ENCODE measurements at places on chromosomes 7 and 10.

DNA sequence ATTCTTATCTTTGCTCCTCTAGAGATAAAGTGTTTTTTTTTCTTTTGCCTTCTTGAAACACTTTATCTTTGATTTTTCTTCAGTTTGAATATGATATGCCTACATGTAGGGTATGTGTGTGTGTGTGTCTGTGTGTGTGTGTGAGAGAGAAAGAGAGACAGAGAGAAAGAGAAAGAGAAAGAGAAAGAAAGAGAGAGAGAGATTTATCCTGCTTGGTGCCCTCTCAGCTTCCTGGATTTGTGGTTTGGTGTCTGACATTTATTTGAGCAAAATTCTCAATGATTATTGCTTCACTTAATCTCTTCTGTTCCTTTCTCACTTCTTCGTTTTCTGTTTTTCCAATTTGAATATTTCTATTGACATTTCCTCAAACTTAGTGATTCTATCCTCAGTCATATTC is 60.3 kb downstream of the RAB18 start:
- DNase-seq: no peak

DNA sequence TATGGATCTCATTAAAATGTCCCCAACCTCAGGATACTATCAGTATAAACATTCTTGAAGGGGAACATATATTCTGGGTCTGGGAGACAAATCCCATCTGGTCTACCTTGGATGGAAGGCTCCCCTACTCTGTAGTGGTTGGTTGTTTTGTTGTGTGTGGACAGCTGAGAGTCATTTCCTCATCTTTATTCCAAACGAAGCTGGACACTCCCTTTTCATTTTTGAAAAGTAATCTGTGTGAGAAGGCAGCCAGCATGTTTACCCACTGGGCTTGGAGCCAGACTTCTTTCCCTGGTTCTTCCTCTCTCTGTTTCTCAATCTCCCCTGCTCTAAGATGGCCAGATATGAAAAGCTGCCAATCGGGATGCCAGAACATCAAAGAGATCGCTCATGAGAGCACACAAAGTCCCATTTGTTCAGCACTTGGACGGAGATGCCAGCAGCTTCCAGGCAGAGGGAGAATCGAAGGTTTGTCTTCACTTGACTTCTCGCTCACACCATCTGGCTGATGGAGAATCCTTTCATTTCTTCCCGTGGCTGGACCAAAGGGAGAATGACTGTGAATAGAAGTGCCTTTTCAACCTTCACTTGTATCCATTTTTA is 108.1 kb upstream of the AGR3 start:
- no peak for DNase-seq

DNA sequence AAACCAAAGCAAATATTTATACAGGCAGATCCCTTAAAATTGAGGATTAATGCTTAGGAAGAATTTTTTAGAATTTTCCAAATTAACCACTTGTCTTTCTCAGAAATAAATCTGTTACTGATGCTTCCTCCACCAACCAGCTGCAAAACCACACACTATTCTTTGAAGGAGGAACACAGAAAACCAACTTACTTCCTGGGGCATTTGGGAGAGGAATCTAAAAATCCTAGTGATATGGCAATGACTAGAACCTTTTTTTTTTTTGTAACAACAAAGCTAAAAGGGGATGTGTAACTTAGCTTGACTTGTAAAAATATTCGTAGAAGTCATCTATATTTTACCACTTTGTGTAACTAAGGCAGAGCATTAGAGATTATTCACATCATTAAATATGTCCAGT is 5.1 kb upstream of the TM9SF3 start:
- DNase-seq: no peak

DNA sequence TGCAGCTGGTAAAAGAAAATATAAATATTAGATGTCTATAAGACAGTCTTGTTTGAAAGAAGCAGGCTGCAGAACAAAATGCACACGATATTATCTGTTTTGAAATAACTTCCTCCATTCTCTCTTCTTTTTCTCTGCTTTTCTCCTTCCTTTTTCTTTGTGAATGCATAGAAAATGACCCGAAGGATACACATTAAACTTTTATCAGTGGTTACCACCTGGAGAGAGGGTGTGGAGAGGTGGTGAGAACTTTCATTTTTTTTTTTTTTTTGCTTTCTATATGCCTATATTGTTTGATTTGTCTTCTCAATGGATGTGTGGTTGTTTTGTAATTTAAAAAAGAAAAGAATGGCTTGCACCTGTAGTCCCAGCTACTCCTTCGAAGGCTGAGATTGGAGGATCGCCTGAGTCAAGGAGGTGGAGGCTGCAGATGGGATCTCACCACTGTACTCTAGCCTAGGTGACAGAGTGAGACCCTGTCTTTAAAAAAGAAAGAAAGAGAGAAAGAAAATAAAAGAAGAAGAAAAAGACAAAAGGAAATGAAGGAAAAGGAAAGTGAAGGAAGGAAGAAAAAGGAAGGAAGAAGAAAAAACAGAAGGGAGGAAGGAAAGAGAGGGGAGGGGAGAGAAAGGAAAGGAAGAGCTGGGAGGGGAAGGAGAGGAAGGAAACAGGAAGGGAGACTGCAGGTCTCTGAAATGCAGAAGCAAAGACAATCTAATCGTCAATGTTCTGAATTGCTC is 64.4 kb downstream of the SAMD9 start:
- DNase-seq: no peak

GRCh38 chr7:112422842-112423496 is 27.3 kb upstream of the IFRD1 start:
- DNase-seq: peak; percentile 19

GRCh38 chr10:124224331-124225028 is 131.1 kb upstream of the CHST15 start:
- no peak for DNase-seq

GRCh38 chr7:120307991-120308545 is 35.1 kb downstream of the KCND2 start:
- no peak for DNase-seq

GRCh38 chr7:153065051-153065450 is 305.5 kb downstream of the ACTR3B start:
- no peak for DNase-seq

DNA sequence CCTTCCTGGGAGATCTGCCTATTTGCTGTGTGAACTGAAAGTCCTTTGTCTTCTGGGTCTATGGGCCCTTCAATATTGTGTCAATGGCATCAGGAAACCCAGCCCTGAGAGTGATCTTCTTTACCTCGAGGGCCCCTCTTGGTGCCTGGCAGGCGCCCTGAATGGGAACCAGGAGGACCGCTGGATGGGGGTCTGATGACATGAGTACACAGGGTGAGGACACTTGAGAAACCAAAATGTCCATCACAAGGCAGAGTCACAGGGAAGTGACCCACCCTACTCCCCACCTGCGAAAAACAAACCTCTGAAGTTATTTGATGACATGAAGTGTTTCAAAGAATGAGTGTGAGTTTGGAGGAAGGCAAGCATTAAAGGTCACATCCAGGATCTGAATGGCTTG is 17.3 kb downstream of the SFTPA1 start:
- no peak for DNase-seq

DNA sequence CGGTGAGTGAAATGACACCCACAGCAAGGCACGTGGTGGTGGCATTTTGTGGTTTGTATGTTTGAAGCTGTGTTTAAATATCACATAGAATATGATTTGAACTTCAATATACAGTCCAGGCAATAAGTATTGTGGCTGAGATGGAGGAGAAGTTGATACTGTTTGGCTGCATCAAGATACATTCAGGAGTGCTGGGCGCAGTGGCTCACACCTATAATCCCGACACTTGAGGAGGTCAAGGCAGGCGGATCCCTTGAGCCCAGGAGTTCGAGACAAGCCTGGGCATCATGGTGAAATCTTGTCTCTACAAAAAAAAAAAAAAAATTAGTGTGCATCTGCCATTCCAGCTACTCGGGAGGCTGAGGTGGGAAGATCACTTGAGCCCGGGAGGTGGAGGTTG is 35.2 kb upstream of the NUB1 start:
- no peak for DNase-seq

DNA sequence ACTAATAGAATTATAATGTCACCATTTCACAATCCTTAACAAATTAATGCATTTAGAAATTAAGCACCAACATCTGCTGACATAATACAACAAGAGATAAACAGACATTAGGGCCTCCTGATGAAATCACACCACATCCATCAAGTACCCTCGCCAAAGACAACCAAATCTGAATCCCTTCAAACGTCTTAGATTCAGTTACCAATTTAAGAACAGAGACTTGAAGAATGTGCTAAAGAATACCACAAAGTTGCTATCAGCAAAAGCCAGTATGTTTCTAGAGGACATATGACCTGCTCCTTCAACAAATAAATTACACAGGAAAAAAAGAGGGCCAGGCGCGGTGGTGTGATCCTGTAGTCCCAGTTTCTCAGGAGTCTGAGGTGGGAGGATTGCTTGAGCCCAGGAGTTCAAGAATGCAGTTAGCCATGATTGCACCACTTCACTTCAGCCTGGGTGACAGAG is 144.5 kb downstream of the REEP3 start:
- DNase-seq: no peak

DNA sequence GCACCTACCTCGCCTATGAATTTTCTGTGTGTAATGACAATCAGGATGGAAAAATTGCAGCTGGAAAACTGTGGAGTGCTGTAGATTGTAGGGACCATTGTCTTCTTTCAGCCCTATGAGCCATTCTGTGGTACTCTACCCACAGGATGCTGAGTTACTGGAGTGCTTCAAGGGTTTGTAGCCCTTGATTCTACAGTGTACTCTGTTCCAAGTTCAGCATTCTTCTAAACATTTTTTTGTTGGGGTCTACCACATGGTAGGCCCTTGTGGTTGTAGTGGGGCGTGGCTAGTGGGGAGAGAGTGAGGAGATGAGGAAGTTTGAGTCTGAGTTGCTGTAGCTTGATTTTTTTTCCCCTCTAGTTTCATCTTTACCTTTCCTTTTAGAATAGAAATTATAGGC is 33.5 kb downstream of the REEP3 start:
- peak; percentile 14 for DNase-seq

DNA sequence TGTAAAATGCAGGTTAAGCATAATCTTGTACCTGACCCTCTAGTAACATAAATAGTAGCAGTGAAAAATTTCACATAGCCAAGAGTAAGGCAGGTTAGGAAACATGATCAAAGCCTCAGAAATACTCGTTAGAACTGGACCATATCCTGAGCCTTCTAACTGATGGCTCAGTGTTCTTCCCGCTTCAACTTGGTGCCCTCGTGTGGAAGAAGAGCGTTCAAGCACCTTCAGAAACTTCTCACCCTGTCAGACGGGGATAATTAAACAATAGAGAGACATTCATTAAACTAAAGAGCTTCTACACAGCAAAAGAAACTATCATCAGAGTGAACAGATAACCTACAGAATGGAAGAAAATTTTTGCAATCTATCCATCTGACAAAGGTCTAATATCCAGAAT is 124.5 kb downstream of the MYOF start:
- no peak for DNase-seq

GRCh38 chr7:79055722-79056415 is 397.6 kb downstream of the MAGI2 start:
- no peak for DNase-seq

DNA sequence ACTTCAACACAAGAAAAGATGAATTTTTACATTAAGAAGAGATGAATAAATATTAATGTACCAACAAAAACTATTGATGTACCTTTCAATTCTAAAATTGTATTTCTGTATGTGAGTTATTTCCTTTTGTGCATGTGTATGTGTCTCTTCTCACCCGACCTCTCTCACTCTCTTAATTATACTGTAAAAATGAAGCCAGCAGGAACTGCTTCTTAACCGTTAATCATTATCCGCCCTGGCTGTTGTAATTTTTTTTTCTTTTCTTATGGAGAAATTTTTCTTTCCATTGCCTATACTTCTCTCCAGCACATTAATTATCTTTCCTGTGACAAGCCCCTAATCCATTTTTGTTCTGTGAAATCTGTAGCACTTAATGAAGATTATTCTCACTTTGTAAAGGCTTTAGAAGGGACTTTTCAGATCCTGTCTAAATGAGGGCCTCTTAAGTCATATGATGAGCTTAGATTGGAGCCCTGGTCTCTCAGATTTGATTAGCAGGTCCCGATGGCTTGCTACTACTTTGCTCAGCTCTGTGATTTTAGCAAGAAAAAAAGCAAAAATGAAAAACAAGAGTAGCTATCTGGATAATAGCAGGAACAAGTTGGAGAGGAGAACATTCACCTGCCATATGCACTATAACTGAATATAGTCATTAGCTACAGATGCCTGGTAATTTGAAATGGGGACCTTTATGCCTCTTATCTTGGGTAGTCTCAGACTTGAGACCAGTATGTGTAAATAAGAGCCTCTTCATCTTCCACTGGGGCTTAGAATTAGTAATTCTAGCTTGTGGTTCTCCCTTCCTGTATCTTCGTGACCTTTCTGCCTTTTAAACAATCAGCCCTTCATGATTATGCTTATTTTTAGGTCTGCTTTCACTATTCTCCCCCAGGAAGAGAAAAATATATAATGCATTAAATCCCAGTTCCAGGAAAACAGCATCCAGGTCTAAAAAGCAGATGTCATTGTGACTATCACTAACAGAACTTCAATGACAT is 80.0 kb upstream of the COL1A2 start:
- DNase-seq: no peak

DNA sequence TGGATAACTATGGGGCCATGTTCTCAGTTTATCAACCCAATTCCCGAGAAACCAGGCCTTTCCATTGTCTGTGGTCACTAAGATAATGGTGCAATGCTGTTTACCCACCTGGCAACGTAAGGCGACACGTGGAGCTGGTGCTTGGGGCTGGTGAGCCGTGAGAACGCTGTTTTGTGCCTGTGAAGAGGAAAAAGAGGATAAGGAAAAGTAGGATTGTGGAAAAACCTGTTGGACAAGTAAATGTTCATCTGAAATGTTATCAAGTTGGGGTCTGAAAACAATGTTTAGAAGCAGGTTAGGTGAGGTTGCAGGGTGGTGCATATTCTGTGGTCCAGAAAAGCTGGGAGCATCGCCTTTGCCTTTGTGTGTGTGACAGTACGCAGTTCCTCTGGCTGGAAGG is 88.5 kb downstream of the PPP1R17 start:
- DNase-seq: no peak

DNA sequence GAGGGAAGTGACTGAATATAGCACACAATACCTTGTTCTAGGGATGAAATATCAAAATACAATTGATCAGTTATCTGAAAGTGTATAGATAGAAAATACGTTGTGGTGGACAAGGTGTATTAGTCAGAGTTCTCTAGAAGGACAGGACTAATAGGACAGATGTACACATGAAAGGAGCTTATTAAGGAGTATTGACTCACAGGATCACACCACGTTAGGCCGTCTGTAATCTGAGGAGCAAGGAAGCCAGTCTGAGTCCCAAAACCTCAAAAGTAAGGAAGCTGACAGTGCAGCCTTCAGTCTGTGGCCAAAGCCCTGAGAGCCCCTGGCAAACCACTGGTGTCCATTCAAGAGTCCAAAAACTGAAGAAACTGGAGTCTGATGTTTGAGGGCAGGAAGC is 406.1 kb downstream of the MDFIC start:
- no peak for DNase-seq

DNA sequence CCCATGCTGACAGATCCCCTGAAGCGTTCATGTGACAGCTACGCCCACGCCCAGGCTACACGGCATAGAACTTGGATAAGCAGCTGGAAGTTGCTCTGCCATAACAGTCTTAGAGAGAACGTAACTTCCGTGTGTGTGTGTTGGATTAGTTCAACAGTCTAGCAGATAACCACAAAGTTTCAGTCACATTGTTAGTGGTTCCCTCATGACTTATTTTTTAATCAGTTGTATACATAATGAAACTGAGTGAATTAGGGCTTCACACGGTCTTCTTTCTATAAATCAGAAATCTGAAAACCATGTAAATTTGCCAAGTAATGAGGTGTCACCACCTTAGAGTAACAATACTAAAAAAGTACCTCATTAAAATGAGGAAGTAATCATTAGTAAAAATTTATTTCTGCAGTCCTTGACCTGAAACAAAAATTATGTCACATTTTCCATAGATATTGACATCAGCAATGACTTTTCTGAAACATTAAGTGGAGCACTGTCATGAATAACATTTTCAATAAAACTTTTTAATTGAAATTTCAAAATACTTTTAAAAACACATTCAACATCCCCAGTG is 21.7 kb upstream of the MACC1 start:
- DNase-seq: no peak
